ENCODE measurements at places on chromosomes 7 and 10.

GRCh38 chr7:1192171-1192676 lies 32.2 kb upstream of the ZFAND2A start:
- DNase-seq: no peak

DNA sequence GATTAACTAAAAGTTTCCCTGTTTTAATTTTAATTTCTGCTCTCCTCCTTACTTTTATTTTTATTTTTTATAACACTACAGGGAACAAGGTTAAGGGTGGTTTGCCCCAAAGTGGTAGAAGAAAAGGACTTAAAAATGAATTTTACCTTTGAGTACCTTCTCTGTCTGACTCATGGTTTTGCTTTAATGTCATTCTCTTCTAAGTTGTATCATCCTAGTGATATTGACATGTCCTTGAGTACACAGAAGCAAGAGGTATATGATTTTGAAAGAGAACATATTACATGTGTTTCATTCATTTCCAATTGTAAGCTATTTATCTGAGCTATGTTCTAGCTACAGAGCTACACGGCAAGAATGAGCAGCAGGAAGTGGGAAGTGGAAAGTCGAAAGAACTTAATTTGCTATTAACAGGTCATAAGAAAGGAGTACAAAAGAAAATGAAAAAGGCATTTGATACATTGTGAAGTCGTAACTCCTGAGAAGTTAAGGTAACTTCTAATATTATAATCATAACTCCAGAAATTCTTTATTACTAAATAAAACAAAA lies 112.5 kb downstream of the SEMA3A start:
- no peak for DNase-seq

DNA sequence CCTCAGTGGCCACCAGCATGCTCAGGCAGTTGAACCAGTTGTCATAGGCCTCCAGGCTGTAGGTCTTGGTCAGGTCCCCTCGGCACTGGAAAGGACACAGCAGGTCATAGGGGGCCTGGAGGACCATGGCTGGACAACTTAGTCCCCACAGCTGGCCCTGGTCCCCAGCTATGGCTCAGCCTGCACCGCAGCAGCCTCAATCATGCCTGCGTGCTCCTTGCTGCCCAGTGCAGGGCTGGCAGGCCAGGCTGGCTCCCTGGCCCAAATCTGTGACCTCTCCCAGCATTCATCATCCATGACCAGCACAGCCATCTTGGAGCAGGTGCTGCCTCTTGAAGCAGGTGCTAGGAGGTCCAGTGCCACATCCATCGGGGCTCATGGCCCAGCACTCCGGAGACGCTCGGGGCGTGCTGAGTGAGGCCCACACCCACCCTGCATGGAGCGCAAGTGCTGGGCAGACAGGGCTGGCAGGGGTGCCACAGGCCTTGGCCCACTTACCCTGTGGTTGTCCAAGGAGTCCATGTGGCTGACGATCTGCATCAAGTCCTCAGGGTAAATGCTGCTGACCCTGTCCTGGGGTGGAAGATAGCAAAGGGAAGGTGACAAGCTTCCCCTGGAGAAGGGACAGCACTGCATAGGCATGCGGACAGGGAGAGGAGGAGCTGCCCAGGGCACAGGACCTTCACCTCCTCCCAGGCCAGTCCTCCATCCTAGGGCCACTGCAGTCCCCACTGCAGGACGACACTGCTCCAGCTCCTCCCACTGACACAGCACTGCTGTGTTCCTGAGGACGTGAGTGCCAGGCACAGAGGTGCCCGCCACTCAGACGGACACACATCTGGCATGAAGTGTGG lies 61.7 kb downstream of the CSGALNACT2 start:
- peak; percentile 31 for DNase-seq

DNA sequence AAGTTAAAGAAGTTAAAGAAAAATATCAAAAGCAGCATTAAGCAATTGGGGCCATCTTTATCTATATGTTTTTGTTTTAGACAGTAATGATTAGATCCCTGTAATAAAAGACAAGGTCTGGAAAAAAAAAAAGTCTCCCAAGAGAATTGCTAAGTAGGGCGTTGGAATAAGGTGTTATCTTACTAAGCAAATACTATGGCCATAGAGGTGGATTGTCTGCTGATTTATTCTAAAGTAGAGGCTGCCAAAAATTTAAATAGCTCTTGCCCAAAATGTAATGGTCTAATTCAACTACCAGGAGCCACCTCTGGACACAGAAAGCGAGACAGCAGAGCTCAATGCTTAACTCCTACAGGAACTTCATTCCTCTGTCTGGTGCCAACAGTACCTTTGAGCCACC lies 71.6 kb downstream of the HERPUD2 start:
- DNase-seq: no peak

- DNase-seq: no peak
Measured at GRCh38 chr10:72386916-72387586, 32.3 kb upstream of the DNAJB12 start.

GRCh38 chr7:148356303-148356702 lies 234.3 kb upstream of the C7orf33 start:
- no peak for DNase-seq
